ENCODE measurements at places on chromosomes 16 and 17.

GRCh38 chr17:82217120-82217529 is 4.5 kb upstream of the CCDC57 start:
- no peak for DNase-seq

DNA sequence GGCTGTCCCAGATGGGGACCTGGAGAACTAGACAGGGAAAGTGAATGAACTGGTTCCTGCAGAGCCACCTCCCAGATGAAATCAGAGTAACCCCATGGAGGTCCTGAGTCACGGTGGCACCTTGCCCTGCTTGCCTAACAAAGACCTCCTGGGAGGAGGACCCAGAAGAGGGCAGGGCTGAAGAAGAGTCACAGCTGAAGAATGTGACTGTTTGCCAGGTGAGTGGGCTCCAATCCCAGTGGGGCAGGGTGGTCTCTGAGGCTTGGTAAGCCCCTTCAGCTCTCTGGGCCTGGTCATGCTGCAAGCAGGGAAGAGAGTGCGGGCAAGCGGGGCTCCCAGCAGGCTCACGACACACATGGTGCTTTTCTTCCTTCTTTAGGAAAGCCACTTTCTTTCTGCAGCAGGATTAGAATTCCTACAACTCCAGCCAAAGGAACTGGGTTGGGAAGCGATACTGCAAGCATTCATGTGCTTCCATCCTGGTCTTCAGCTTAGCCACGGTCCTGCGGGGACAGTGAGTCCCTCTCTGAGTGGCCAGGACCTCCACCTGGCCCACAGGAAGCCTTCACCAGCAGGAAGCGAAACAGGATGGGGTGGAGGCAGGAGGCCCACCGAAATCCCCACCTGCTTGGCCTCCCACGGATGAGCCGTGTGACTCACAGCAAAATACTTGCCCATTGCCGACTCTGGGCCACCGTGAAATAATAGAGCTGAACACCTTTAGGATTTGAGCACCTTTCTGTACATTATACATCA is 4.3 kb downstream of the C16orf74 start:
- no peak for DNase-seq

DNA sequence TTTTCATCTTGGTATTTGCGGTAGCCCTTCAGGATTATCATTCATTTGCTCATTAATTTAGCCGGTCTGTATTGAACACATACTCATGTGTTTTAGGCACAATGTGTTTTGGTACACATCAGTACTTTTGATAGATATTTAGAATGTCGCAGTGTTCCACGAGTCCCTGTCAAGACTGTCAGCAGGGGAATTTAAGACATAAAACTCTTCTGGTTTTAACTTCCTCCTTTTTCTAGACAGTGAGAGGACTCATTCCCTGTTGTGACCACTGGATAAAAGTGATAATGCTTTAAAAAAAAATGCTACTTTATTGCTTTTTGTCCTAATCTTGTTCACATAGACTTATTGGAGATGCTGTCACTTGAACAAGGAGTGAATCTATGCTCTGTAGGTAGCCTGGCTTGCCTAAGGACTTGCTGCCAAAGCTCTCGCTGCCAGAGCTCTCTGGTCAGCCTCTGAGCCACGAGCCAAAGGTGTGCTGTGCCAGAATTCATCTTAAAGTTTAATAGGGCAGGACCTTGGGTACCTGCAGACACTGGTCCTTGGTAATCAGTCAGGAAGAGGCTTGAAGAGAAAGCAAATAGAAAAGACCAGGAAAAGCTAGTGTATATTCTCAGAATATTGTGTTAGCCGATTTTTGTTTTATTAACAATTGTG is 5.4 kb downstream of the DCAF7 start:
- no peak for DNase-seq

- no peak for DNase-seq
Observed at GRCh38 chr17:27634026-27634335, 3.0 kb downstream of the LGALS9 start.

GRCh38 chr16:74936902-74937560 is 47.9 kb downstream of the WDR59 start:
- DNase-seq, result no peak

DNA sequence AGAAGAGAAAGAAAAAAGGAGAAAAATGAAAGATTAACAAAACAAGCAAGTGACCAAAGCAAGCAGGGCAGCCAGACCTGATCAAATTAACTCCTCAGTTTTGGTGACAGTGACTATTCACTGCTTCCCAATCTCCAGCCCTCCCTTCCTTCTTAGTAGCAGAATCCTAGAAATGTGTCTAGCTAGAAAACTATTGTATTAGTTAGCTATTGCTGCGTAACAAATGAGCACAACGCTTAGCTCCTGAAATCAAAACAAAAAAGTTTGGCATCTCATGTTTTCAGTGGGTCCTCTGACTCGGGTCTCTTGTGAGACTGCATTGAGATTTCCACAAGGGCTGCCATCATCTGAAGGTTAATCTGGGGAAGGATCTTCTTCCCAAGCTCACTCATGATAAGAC is 213.9 kb downstream of the PARN start:
- no peak for DNase-seq

DNA sequence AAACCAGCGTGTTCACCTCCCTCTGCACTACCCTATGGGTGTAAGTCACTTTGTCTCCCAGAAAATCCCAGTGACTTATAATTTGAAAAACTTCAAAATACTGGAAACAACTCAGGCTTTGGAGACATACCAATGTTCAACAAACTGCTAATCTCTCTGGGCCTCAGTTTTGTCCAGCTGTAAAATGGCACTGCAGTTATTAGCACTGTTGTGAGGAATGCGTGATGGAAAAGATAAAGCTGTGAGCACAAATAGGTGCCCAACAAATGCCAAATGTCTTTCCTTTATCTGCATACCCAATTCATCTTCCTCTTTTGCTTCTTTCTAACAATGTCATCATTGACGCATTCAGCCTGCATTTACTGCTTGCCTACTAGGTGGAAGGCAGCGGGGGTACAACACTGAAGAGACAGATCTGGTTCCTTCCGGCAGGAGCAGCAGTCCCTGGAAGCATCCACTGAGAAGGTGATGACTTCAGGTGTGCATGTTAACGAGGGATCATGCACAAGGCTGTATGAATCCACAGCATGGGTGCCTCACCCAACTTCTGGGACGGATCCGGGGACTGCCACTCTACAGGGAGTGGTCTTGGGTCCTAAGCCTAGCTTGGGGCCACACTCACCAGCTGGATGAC is 63.4 kb downstream of the CYTH1 start:
- no peak for DNase-seq

- no peak for DNase-seq
Observed at GRCh38 chr16:65681406-65681805, 559.5 kb upstream of the CDH11 start.

DNA sequence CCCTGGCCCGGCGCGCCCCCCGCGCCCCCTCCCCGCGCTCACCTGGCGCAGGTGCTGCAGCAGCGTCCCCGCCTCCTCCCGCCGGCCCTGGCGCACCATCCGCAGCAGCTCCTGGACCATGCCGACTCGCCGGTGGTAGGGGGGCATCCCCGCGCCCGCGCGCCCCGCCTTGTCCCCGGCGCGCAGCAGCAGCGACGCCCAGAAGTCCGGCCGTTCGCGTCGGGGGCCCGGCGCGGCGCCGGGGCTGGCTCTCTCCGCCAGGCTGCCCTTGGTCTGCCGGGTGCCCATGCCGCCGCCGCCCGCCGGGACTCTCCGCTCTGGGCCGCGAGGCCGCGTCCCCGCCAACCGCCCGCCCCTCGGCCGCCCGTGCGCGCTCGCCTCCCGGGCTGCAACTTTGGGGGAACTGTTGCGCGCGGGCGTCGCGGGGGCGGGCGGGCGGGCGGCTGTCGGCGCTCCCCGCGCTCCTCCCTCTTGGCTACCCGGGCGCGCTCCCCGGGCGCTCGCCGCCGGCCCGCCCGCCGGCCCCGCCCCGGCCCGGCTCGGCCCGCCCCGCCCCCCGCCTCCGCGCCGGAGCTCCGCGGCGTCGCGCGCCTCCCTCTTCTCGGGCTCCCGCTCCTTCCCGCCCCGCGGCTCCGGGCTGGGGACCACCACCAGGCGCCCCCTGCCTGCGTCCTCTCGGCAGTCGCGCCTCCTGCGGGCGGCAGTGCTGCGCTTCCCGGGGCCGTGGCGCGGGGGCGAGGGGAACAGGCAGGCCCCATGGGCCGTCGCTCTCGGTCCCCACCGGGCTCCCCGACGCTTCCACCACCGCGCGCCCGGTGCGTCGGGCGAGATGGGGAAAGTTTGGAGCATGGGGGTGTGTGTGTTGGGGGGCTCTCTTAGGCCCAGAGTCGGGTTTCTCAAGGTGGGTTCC is at the start of gene LRRC75A:
TSS of gene LRRC75A (minus strand) at position 491 of the 910 bp plus-strand sequence. CDS start at position 288, 203 bp downstream.
- peak; percentile 28 for DNase-seq

- DNase-seq, result no peak
Observed at GRCh38 chr16:50683689-50684374, 2.7 kb upstream of the SNX20 start.

Measured in stimulated activated CD4-positive, alpha-beta T cell treated with anti-CD3 and anti-CD28 coated beads, Interleukin-2, amount 100 ng/mL, for 48 hours (primary cell).